NCI-H1105 (cell line): ENCODE measurements at places on chromosomes 2 and 18.

GRCh38 chr2:152464851-152465470, 130.0 kb downstream of the FMNL2 start:
- no peak for DNase-seq

GRCh38 chr2:142973160-142973821, 95.8 kb downstream of the KYNU start:
- DNase-seq: no peak

DNA sequence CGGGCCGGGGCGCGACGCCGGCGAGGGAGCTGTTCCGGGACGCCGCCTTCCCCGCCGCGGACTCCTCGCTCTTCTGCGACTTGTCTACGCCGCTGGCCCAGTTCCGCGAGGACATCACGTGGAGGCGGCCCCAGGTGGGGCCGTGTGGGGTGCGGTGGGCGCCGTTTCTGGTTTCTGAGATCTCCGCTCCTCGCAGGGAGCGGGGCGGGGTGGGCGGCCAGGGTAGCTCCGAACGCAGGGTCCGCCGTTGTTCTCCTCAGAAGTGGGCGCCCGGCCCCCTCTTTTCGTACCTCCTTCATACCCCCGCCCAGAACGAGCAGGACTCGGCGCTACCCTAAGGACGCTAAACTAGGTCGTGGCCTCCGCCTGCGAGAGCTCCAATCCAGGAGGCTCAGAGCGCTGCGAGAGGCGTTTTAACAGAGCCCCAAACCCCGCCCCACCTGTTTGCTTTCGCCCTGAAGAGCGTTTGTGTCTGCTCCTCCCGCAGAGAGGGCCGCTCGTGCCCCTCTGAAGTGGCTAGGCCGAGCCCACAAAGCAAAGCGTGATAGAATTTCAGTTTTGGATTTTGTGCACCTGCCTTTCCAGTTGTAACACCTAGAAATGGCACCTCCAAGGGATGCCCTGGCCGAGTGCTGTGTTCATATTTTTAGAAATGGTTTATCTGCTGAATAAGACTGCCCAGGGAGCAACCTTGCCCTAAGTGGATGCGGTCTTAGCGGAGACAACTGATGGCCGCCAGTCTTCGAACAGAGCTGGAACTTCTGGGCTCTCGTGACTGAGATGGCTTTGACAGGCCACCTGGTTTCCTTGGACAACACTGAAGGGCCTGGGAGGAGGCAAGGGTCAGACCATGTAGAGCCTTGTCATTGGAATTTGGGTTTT, 626 bp downstream of the CAPN10 start:
- DNase-seq: peak; percentile 58

- DNase-seq: no peak
Observed at GRCh38 chr2:242098034-242098433, 228.5 kb downstream of the RTP5 start.

DNA sequence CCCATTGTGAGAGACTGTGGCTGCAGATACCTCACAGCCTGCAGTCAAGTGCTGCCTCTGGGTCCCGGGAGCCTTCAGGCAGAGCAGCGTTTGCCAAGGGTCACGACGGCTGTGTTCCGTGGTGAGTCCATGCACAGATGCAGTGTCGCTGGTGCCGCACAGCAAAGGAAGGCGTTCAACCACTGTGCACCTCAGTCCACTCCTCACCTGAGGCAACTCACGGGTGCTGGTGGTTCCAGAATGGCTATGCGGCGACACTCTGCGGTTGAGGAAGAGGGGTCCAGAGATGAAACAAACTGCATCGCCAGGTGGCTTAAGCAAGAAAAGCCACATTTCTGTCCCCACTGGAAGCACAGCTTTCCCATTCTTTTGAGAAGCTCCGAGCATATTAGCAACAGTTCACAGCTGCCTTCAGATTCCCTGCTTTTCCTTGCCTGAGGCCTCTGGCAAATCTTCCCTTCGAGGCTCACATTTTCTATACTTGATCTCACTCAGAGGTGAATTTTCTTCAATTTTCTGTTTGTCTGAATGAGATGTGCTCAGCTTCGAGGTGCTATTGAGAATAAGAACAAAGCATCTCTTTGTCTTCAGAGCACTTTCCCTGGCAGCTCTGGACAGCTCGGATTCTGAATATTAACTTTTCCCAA, 208.8 kb upstream of the TWIST2 start:
- DNase-seq: no peak

GRCh38 chr2:60213865-60214625, 339.4 kb downstream of the BCL11A start:
- DNase-seq: peak; percentile 3

- DNase-seq: no peak
Observed at GRCh38 chr2:164145093-164145987, 409.5 kb upstream of the FIGN start.

DNA sequence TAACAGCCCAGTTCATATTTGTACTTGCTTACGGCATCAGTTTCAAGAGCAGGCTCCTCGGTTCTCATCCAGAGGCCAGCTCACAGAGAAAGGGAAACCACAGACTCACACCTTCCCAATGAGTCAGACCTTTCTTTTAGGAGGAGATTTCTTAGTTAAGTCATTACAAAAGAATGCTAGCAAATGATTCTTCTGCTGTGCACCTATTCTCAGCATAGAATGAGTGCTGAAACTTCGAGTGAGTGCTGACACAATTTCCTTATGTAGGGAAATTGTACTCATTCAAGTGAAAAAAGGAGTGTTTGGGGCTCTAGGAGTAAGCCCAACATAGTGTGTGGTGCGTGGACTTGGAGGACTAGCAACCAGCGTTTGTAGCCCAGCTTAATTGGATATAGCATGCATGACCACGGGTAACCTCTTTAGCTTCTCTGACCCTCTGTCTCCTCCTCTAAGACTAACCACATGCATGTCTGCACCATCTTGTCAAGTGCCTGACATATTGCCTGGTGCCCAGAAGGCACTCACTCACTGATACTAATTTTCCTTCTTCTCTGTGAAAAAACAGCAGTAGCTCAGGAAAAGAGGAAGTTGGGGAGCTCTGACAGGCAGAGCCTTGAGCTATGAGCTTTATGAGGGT, 87.0 kb downstream of the ALPK2 start:
- no peak for DNase-seq

DNA sequence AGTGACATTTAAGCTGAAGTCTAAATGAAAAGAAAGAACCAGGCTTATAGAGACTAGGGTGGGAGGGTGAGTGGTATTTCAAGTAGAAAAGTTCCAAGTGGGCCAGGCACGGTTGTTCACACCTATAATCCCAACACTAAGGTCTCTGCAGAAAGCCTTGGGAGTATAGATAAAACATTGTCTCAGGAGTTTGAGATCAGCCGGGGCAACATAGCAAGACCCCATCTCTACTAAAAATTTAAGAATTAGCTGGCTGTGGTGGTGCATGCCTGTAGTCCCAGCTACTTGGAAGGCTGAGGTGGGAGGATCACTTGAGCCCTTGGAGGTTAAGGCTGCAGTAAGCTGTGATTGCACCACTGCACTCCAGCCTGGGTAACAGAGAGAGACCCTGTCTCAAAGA, 143.4 kb upstream of the PKDCC start:
- DNase-seq: no peak

GRCh38 chr18:32138332-32138982, 46.8 kb downstream of the RNF138 start:
- DNase-seq: no peak
